ENCODE measurements at places on chromosomes 5 and 9. TPM values are rescaled to one million over a fixed set of nuclear protein-coding genes. Genes with fewer than 3 reads are reported as not detected.

SLCO4C1 gene
- total RNA-seq: 0.50 TPM

SLC34A3 gene
- total RNA-seq: not detected

IFNA21 gene
- total RNA-seq: not detected

CATSPER3 gene
- 0.30 TPM for total RNA-seq

GFRA3 gene
- not detected for total RNA-seq

MINAR2 gene
- not detected for total RNA-seq

PCDHA9 gene
- total RNA-seq: not detected

SPATA31D4 gene
- total RNA-seq: not detected

GARNL3 gene
- total RNA-seq: 2.4 TPM

PCDHGC3 gene
- total RNA-seq: 39.3 TPM

DHX29 gene
- 25.4 TPM for total RNA-seq

CDH12 gene
- not detected for total RNA-seq

PCDHB10 gene
- total RNA-seq: 0.15 TPM

SPOCK1 gene
- 1.2 TPM for total RNA-seq

NUDT12 gene
- total RNA-seq: 11.3 TPM

ANKRD34B gene
- total RNA-seq: not detected

RAB14 gene
- total RNA-seq: 12.9 TPM

HMGCR gene
- 138 TPM for total RNA-seq

ANKDD1B gene
- total RNA-seq: 0.15 TPM

HRH2 gene
- 0.17 TPM for total RNA-seq

LOX gene
- 46.7 TPM for total RNA-seq

TRAF1 gene
- total RNA-seq: 3.4 TPM

ADGRD2 gene
- total RNA-seq: not detected

PCDHB6 gene
- total RNA-seq: not detected

HAND1 gene
- total RNA-seq: not detected

UGT3A2 gene
- not detected for total RNA-seq

PAEP gene
- not detected for total RNA-seq

ERGIC1 gene
- 168 TPM for total RNA-seq

GABRA6 gene
- not detected for total RNA-seq

PCDHGC5 gene
- 0.30 TPM for total RNA-seq

SLC6A18 gene
- total RNA-seq: not detected

PTPN3 gene
- total RNA-seq: 1.6 TPM

GALNT12 gene
- total RNA-seq: 5.5 TPM

HEMGN gene
- not detected for total RNA-seq

ARSI gene
- 11.8 TPM for total RNA-seq

MARVELD2 gene
- 2.2 TPM for total RNA-seq

CD180 gene
- not detected for total RNA-seq

SPAAR gene
- 0.34 TPM for total RNA-seq

LRRC14B gene
- not detected for total RNA-seq

RNF183 gene
- not detected for total RNA-seq

CER1 gene
- not detected for total RNA-seq

APBA1 gene
- total RNA-seq: 1.5 TPM

SPATA31C1 gene
- not detected for total RNA-seq

ORM2 gene
- not detected for total RNA-seq

GPR150 gene
- 0.59 TPM for total RNA-seq

SLC4A9 gene
- not detected for total RNA-seq

TAF11L10 gene
- not detected for total RNA-seq

SGCD gene
- 1.3 TPM for total RNA-seq

CEL gene
- 0.17 TPM for total RNA-seq

GDNF gene
- total RNA-seq: not detected

TAS2R1 gene
- total RNA-seq: not detected

CYLC2 gene
- not detected for total RNA-seq

SREK1IP1 gene
- total RNA-seq: 7.0 TPM

GPX8 gene
- total RNA-seq: 137 TPM

BHMT gene
- not detected for total RNA-seq

PCYOX1L gene
- 11.7 TPM for total RNA-seq
